ENCODE measurements at places on chromosomes 11 and 22.

DNA sequence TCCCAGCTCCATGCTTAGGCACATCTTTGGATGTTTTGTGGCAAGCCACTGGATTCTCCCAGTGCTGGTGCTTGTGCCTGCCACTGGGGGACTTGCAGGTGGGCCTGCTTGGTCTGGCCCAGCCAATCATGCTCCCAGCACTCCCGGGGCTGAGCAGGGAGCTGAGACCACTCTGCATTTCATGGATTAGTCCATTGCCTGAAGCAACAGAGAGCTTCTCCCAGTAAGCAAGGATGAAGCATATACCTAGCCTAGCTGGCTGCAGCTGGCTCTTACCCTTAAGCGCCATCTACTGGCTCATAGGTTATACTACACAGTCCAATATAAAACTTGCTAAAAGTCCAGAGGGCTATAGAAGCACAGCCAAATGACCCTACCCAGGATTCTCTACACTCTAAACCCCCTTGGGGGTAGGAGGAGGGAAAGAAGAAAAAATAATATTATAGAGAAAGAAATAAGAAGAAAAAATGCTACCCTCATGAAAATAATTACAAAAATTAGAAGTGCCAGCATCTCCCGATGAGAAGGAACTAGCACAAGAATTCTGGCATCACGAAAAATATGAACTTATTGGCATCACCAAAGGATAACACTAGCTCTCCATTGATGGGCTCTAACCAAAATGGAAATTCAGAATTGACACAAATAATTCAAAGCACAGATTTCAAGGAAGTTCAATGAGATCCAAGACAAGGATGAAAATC is 275.3 kb downstream of the C11orf87 start:
- peak; percentile 3 for DNase-seq

DNA sequence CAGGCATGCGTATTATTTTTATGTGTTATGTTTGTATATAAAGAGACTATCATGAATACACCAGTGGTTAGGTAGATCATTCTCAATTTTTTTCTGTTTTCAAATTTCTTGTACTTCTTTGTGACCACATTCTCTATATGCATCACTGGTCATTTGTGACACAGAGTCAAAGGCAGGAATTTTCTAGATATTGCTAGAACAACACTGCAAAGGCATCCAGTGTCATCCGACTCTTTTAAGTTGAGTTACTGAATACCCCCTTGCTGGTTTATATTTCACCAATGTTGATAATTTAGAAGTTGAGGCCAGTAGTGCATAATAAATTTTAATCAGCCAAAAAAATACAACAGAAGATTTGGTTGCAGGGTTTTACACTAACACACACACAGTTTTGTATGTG is 351.8 kb downstream of the CASP12 start:
- no peak for DNase-seq

DNA sequence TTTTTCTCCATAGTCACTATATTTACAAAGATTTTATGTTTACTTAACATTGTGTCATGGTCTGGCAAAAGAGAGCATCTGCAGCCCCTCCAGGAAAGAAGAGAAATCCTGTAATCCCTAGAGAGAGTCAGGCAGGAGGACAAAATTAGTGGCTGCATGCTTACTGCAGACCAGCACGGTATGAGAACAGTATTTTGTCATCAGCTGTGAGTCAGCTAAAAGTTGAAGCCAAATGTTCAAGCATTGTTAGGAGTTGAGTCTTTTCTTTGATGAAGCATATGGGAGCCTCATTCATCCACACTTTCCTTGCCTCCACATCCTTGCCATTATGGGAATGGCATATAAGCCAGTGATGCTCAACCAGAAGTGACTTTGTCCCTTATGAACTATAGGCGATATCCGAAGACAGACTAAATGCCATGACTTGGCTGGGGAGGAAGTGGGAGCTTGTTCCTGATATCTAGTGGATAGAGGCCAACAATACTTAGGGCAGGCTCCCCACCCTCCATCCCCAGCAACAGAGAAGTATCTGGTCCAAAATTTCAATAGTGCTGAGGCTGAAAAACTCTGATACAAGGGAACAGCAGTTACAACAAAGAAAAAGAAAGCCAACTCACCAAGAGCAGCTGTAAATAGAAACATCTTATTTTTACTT is 112.0 kb upstream of the OR5AK2 start:
- no peak for DNase-seq

DNA sequence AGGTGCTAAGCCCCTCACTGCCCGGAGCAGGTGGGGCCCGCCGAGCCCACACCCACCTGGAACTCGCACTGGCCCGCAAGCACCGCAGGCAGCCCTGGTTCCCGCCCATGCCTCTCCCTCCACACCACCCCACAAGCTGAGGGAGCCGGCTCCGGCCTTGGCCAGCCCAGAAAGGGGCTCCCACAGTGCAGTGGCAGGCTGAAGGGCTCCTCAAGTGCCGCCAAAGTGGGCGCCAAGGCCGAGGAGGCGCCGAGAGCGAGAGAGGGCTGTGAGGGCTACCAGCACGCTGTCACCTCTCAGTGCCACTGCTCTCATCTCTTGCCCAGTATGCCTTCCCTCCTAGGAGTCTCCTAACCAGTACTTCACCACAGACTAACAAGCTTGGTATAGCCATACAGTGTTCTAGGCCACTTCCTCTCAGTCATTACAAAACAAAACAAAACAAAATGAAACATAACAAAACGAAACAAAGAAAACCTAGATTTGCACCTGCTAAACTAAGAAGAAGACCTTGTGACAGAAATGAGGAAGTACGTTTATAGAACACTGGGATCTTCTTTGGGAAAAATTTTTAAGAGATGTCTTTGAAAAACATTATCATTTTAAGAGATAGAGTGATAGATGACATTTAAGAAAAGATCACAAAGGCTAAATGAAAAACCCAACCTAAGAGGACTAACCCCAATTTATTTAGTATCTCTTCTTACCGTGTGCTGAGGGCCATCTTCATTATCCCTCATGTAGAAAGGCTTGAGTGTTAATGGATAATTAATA is 47.7 kb upstream of the GAB2 start:
- DNase-seq = no peak

- peak; percentile 88 for DNase-seq
Observed at GRCh38 chr11:44760917-44761550, 34.3 kb downstream of the TSPAN18 start.

DNA sequence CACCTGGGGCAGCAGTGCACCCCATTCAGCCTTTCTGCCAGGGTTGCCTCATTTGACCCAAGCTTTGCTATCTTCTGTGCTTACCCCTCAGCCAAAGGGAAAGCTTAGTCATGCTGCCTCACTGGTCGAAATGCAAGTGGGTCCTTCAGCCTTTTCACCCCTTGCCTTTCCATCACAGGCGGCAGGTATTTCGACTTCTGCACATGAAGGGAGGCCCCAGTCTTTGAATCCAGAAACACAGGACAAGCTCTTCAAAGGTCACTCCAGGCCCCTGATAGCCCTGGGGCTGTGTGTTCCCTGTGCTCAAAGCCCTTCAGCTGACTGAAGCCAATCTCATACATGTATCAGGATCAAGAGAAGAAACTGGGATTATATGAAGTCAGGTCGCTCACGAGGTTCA is 129.7 kb downstream of the SNX19 start:
- DNase-seq = no peak

GRCh38 chr11:36458129-36458915 is 51.8 kb downstream of the TRAF6 start:
- no peak for DNase-seq

- no peak for DNase-seq
Observed at GRCh38 chr22:32395107-32395506, 16.9 kb downstream of the RTCB start.
